A549 treated with dexamethasone at 1 μM for 4 hours (cell line): ENCODE measurements at places on chromosomes 16 and 17. TPM values are rescaled to one million over a fixed set of nuclear protein-coding genes. Genes with fewer than 3 reads are reported as not detected.

The MFSD11 gene
- 17.3 to 22.8 TPM (median 21.0 TPM) in 5 replicates for total RNA-seq

The GPR139 gene
- total RNA-seq: not detected in 5 replicates

The PPY gene
- total RNA-seq: not detected in 5 replicates

The TM4SF5 gene
- 0.34 to 1.2 TPM (median 0.66 TPM) in 5 replicates for total RNA-seq

The TUBB3 gene
- total RNA-seq: 176 to 259 TPM (median 242 TPM) in 5 replicates

The OR1G1 gene
- not detected in 5 replicates for total RNA-seq

The ITFG1 gene
- 41.2 to 43.4 TPM (median 42.6 TPM) in 5 replicates for total RNA-seq

The CTF1 gene
- total RNA-seq: 0.07 to 0.26 TPM (median 0.21 TPM) in 5 replicates

The DHX58 gene
- 0.08 to 0.52 TPM (median 0.30 TPM) in 5 replicates for total RNA-seq

The CLEC19A gene
- total RNA-seq: 0.08 to 0.15 TPM (median 0.11 TPM) in 4 of 5 replicates, not detected in the other

The EFCAB13 gene
- 1.5 to 3.1 TPM (median 2.0 TPM) in 5 replicates for total RNA-seq

The CEP112 gene
- 5.8 to 9.1 TPM (median 8.1 TPM) in 5 replicates for total RNA-seq

The WFIKKN1 gene
- total RNA-seq: 0.07 to 0.25 TPM (median 0.18 TPM) in 5 replicates

The EME1 gene
- 13.3 to 14.6 TPM (median 14.3 TPM) in 5 replicates for total RNA-seq

The TNFRSF17 gene
- not detected in 5 replicates for total RNA-seq

The DCTPP1 gene
- total RNA-seq: 98.5 to 114 TPM (median 109 TPM) in 5 replicates

The PLEKHG4 gene
- total RNA-seq: 10.1 to 14.2 TPM (median 12.5 TPM) in 5 replicates

The TGFB1I1 gene
- total RNA-seq: 42.8 to 62.0 TPM (median 54.3 TPM) in 5 replicates

The WDR45B gene
- total RNA-seq: 89.2 to 98.0 TPM (median 95.1 TPM) in 5 replicates

The HNF1B gene
- total RNA-seq: 13.8 to 20.7 TPM (median 19.3 TPM) in 5 replicates

The CHD9 gene
- 13.0 to 22.3 TPM (median 17.5 TPM) in 5 replicates for total RNA-seq

The SCARF1 gene
- total RNA-seq: 0.14 to 0.29 TPM (median 0.21 TPM) in 5 replicates

The OMG gene
- total RNA-seq: not detected in 5 replicates

The ZNF500 gene
- total RNA-seq: 6.6 to 8.9 TPM (median 8.8 TPM) in 5 replicates

The RAB26 gene
- total RNA-seq: 1.5 to 4.0 TPM (median 3.2 TPM) in 5 replicates

The TP53TG3 gene
- 0.24 to 0.74 TPM (median 0.35 TPM) in 5 replicates for total RNA-seq

The C1QTNF8 gene
- 0.05 TPM in 1 of 5 replicates, not detected in the others for total RNA-seq

The VMO1 gene
- total RNA-seq: 0.81 to 1.2 TPM (median 1.0 TPM) in 5 replicates

The FAM20A gene
- total RNA-seq: 0.07 to 0.13 TPM in 2 of 5 replicates, not detected in the others

The KRTAP4-16 gene
- total RNA-seq: not detected in 5 replicates

The RNF43 gene
- total RNA-seq: 0.20 to 0.86 TPM (median 0.40 TPM) in 5 replicates

The TMEM88 gene
- total RNA-seq: 0.16 to 1.2 TPM (median 0.64 TPM) in 5 replicates

The C16orf96 gene
- 0.04 to 0.06 TPM (median 0.06 TPM) in 5 replicates for total RNA-seq

The FSCN2 gene
- 0.77 to 1.7 TPM (median 1.1 TPM) in 5 replicates for total RNA-seq

The ANKRD40CL gene
- not detected in 5 replicates for total RNA-seq

The KRT31 gene
- 0.05 TPM in 1 of 5 replicates, not detected in the others for total RNA-seq

The KRT40 gene
- not detected in 5 replicates for total RNA-seq

The RETREG3 gene
- 24.9 to 32.1 TPM (median 30.6 TPM) in 5 replicates for total RNA-seq

The C16orf46 gene
- 0.34 to 0.96 TPM (median 0.54 TPM) in 5 replicates for total RNA-seq
